SK-N-DZ (cell line): ENCODE measurements at places on chromosomes 4 and X.

DNA sequence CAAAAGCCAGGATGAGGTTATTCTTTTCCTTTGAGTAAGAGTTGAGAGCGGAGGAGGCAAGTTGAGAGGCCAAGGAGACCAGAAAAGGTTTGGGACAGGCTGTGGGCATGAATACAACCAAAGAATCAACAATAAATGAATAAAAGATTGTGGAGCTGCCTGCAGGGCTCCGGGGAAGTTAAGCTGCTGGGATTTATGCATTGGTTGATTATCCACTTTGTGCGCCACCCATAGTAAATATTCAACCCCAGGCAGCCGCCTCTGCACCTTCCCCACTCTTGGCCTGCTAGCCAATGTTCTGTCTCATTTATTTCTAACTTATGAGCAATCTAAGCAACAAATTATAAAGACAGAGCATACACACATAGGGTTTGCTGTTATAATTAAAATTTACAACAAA, 28.2 kb upstream of the IGSF1 start:
- no peak for DNase-seq

GRCh38 chr4:1833307-1834046, 22.5 kb downstream of the LETM1 start:
- DNase-seq, result no peak

DNA sequence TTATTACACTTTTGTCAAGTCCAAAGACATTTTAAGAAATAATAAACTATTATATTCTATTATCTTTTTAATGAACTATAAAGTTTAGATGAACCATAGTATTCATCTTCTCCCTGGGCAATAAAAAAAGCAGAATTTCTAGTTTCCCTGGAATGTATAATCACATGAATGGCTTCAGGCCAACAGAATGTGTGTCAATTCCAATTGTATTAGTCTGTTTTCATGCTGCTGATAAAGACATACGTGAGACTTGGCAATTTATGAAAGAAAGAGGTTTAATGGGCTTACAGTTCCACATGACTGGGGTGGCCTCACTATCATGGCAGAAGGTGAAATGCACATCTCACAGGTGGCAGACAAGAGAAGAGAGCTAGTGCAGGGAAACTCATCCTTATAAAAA, 70.7 kb upstream of the ANXA10 start:
- no peak for DNase-seq

- peak; percentile 50 for DNase-seq
Observed at GRCh38 chr4:82739287-82740190, 59.1 kb downstream of the SCD5 start.

- DNase-seq, result no peak
Observed at GRCh38 chrX:40617566-40617965, 5.7 kb upstream of the MPC1L start.

GRCh38 chrX:111182997-111183396, 87.0 kb downstream of the PAK3 start:
- DNase-seq, result no peak

DNA sequence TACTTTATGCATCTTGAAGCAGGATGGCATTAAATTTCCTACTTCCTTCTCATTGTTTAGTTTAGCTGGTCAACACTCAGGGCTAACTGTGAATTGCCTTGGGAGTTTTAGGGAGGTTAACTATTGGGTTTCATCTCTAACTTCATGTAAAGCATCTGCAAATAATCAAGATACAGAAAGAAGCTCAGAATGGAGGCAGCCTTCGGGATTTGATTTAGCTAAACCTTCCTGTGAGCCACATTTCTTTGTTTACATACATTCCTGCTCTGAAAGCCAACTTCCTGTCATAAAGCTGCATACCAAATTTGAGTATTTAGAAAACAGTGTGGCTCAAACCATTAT, 131.7 kb upstream of the PCDH18 start:
- no peak for DNase-seq

- no peak for DNase-seq
Observed at GRCh38 chr4:2728806-2729532, 27.2 kb downstream of the TNIP2 start.

DNA sequence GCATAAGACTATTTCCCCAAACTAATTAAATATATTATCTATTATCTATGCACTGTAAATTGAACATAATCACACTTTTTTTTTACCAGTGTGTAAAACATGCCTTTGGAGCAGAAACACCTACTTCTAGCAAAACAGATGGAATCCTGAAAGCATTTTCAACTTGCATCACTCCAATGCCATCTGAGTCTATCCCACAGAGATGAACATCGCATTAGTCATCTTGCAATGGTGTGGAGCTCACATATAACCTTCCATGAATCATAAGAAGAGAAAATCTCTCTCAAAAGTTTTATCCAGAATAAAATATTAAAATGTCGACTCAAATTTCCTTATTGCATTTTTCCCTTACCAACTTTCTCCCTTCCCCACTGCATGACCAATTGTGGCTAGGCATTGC, 406.7 kb upstream of the ACTRT1 start:
- DNase-seq, result no peak

GRCh38 chr4:77176640-77177039, 19.6 kb downstream of the CCNG2 start:
- no peak for DNase-seq

GRCh38 chrX:148854306-148854705, 353.9 kb downstream of the AFF2 start:
- peak; percentile 69 for DNase-seq

- DNase-seq, result peak; percentile 9
Observed at GRCh38 chr4:183249854-183250253, 70.2 kb downstream of the CLDN22 start.

GRCh38 chrX:45198301-45198700, 2.4 kb downstream of the DIPK2B start:
- no peak for DNase-seq

GRCh38 chr4:150167054-150167453, 88.8 kb downstream of the DCLK2 start:
- DNase-seq, result no peak

DNA sequence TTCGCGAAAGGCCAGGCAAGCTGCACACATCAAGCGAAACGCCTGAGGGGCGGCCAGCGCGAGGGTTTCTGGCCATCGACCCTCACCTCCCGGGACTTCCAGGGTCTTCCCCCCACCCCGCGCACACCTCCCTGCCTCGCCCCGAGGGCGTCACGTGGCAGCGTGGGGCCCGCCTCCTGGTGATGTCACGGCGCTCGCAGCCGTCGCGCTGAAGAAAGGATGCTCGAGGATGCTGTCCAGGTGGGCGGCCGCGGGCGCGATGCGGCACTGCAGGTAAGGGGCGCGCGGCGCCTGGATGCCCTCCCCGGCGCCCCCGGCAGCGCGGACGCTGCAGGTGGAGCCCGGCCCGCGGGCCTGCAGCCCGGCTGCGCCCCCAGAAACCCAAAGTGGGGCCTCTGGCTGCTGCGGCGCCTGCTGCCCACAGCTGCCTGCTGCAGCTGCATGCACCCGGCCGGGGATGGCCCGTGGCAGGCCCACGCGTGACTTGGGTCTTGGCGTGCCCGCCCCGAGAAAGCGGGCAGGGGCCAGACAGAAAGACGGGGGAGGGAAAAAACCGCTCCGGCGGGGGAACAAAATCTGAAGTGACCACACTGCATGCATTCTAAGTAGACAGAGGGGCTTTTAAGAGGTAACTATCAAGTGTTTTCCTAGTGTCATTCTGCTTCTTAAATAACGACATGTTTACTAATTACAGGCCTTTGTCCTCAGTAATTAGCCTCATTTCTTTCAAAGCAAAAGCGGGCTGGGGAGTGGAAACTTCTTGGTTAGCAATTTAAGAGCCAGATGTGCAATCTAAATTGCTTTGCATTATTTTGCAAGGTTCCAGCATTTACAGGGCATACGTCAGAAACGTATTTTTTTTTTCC, 1.7 kb downstream of the CLCN4 start:
- DNase-seq, result peak; percentile 37

- no peak for DNase-seq
Observed at GRCh38 chr4:112038861-112039260, 106.4 kb upstream of the FAM241A start.

DNA sequence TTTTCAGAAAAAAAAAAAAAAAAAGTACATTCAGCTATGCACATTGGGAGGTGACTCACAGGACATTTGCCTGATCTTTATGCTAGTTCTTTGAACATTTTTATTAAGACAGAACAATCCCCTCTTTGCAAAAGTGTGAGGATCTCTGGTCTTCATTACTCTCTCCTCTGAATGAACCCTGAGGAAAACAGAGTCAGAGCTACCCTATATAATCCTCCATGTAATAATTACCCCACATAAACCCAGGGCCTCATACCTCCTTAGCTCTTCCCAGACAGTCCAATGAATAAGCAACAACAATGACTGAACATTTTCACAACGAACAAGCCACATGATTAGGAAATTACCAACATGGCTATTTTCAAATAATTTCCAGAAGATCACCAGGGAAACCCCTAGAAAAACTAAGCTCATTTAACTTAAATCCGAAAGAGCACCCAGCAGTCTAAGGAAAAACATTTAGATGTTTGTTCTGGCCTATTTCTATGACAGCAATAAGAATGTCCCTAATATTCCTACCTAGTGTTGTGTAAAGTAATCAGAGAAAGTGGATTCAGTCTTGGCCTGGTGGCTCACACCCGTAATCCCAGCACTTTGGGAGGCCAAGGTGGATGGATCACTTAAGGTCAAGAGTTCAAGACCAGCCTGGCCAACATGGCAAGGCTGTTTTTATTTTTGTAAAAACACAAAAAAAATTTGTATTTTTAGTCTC, 37.8 kb downstream of the TBC1D9 start:
- DNase-seq, result no peak

DNA sequence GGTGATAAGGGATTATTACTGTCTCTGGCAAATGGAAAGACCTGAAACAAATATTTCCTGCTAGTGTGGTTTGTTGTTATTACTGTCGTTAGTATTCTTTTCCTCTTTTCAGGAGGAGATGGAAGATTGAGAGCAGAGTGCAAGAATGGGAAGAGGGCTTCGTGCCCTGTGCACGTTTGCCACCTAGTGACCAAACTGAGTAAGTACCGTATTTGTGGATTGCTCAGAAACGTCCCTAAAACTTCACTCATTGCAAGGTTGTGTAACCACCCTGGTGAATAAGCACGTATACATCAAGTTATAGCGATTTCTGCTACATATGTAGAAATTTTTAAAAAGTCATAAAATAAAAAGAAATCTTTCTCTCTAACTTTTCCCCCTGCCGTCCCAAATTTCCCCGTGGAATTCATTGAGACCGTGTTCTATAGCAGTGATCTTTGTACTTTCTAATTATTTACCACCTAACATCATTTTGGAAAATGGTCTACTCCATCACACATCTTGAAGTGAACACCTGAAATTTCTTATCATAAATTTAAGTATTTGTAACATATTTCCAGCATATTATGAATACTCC, 24.3 kb downstream of the LINC00632 start:
- DNase-seq, result peak; percentile 20

DNA sequence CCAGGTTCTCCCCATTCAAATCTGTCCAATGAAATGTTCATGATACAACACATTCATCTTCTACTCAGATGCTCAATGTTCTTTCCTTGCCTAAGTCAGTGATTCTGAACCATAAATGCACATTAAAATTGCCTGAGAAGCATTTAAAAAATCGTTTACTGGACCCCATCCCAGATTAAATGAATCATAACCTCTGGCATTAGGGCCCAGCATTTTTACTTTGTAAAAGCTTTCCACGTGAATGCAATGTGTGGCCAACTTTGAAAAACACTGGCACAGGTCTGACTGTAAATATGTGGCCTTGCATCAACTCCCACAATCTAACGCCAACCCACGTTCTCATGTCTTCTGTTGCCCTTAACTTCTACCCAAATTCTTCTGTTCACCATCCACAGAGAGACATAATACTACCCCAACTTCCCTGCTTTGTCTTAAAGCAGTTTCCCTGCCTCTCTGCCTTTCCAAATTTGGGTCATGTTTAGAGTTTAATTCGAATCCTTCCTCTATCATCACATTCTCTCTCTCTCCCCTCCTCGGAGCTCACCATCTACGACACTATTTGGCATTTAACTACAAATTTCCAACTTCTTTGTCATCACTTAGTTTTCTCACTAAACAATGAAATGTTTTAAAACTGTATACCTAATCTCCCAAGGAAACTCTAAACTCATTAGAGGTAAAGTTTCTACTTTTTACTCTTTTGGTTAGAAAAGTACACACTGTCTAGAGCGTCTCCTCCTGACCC, 78.7 kb downstream of the PRKG2 start:
- no peak for DNase-seq

DNA sequence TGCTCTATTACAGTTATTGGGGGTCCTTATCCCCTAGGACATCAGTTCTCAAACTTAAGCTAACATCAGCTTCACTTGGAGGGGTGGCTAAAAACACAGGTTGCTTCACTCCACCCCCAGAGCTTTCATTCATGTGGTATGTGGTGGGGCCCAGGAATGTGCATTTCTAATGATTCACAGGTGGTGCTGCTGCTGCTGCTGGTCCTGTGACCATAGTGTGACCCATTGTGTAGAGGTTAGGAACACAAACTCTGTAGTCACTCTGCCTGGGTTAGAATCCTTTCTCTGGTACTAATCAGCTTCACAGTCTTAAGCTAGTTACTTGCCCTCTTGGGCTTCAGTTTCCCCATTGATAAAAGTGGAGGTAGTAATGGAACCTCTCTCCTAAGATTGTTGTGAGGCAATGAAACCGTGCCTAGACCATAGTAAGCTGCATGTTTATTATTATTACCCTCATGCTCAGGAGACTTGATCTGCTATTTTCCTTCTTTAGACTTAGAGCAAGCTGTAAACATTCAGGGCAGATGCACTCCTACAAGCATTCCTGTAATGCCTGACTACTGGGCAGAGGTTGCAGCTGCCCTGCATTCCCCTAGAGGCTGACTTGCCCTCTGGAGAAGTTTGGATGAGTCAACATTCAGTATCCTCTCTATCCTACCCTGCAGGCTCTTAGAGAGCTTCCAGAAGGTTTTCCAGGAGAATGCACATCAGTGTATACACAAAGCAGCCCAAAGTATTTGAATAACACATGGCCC, 94.1 kb upstream of the ACSL4 start:
- DNase-seq, result no peak

DNA sequence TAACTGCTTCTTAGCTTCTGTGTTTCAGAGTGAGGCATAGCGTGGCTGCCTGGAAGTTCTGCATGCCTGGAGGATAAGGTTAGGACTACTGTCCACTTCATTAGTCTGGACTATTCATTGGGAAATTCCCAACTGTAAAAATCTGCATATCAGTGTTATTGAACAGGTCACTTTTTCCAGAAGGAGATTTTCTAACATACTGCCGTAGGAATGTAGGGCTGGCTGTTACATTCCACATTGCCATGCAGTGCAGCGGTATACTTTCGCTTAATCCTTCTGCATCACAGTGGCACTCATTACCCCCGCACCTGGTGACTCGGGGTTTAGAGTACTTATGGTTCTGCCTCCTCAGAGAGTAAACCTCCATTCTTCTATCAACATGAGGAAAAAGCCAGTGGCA, 104.6 kb downstream of the NPFFR2 start:
- no peak for DNase-seq

GRCh38 chrX:15841853-15842516, 12.6 kb downstream of the AP1S2 start:
- DNase-seq, result no peak
